ENCODE measurements at places on chromosomes 7 and 10.

GRCh38 chr10:11504566-11505285 lies 106.7 kb downstream of the USP6NL start:
- H3K27me3 ChIP-seq: peaks cover 6% of the 10 kb centered on the region
- H3K36me3 ChIP-seq: no peaks in the 10 kb centered on the region
- peaks cover 9% of the 10 kb centered on the region for H3K4me1 ChIP-seq
- H3K27ac ChIP-seq: no peak overlapping the region
- no peak overlapping the region for H3K4me3 ChIP-seq
- no peak for DNase-seq

DNA sequence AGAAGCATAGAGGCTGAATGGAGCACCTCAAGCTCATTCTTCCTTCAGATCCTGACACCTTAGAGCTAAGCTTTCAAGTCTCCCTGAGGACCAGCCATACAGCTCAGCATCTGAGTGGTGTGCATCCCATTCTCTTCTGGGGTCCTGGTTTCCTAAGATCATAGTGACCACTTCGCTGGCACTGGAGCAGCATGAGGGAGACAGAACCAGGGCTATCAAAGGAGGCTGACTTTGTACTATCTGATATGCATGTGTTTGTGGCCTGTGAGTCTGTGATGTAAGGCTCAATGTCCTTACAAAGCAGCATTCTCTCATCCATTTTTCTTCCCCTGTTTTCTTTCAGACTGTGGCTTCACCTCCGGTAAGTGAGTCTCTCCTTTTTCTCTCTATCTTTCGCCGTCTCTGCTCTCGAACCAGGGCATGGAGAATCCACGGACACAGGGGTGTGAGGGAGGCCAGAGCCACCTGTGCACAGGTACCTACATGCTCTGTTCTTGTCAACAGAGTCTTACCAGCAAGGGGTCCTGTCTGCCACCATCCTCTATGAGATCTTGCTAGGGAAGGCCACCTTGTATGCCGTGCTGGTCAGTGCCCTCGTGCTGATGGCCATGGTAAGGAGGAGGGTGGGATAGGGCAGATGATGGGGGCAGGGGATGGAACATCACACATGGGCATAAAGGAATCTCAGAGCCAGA lies 31.0 kb downstream of the PRSS2 start:
- DNase-seq: no peak
- H3K4me1 ChIP-seq: peaks cover 85% of the 10 kb centered on the region
- no peaks in the 10 kb centered on the region for H3K27me3 ChIP-seq
- H3K27ac ChIP-seq: peak overlapping the region; percentile 99
- peaks cover 81% of the 10 kb centered on the region for H3K36me3 ChIP-seq
- H3K4me3 ChIP-seq: peak overlapping the region; percentile 97

GRCh38 chr7:1025743-1026581 lies 18.4 kb upstream of the GPR146 start:
- no peak overlapping the region for H3K27ac ChIP-seq
- H3K27me3 ChIP-seq: no peaks in the 10 kb centered on the region
- H3K4me3 ChIP-seq: peak overlapping the region; percentile 65
- peaks cover 7% of the 10 kb centered on the region for H3K36me3 ChIP-seq
- peaks cover 17% of the 10 kb centered on the region for H3K4me1 ChIP-seq
- DNase-seq: no peak

GRCh38 chr7:137474540-137475026 lies 131.1 kb upstream of the PTN start:
- no peak for DNase-seq
- H3K27me3 ChIP-seq: no peaks in the 10 kb centered on the region
- H3K4me3 ChIP-seq: no peak overlapping the region
- H3K36me3 ChIP-seq: no peaks in the 10 kb centered on the region
- H3K4me1 ChIP-seq: no peaks in the 10 kb centered on the region

DNA sequence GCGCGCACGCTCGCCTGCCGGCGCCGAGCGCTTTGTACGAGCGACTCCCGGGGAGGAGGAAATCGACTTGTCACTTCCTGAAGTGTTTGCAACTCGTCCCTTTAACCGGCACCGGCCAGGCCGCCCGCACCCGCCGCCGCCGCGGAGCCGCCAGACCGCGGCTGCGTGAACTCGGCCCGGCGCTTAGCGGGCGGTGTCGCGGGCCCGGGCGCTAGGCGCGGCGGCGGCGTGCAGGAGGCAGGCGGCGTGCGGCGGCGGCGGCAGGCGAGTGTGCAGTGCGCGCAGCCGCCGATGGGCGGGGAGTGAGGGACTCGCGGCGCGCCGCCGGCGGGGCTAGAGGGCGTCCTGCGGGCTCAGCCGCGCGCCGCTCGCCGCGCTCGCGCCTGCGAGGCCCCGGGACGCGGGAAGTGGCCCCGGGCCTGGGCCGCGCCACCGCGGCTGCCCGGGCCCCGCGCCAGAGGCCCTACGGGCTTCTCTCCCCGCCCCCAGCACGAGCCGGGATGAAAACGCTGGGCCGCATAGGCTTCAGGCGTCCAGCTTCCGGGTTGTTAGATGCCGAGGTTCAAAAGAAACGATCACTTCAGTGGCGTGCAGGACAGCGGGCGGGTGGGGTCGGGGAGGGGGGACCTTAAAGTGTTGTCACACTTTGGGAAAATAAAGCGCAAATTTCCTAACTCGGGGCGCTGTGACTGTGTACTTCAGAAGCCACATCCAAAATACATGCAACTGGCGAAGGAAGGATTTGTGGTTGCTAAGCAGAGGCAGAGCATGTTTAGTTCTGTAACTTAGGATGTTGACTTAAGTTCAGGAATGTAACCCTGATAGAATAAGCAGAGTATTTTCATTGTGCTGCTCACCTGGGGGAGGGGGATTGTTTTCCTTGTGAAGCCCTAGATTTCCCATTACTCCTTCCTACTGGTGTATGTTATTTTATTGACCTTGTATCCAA lies at the start of gene FAM53B:
TSS of gene FAM53B (minus strand) at position 277 of the 949 bp plus-strand sequence. CDS start 37,665 bp downstream, outside the sequence.
- H3K27ac ChIP-seq: peak within 1 kb of the TSS; percentile 86
- H3K4me1 ChIP-seq: peaks cover 56% of the 10 kb centered on the region
- H3K4me3 ChIP-seq: peak within 1 kb of the TSS; percentile 97
- peak; percentile 76 for DNase-seq
- peaks cover 27% of the 10 kb centered on the region for H3K36me3 ChIP-seq

DNA sequence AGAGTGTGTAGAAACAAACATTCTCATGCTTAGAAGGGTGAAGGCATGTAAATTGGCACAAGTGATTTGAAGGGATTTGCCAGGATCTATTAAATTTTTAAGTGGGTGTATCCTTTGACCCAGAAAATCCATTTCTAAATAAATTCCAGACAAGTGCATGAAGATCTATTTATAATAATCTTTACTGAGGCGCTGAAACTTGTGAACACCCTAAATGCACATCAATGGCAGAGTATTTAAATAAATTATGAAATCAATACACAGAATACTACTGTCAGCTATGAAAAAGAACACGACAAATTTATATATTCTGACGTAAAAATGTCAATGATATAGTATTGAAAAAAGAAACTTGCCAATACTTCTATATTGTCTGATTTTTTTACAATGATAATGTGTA lies 17.9 kb downstream of the ZNF777 start:
- DNase-seq: no peak
- H3K27ac ChIP-seq: no peak overlapping the region
- H3K27me3 ChIP-seq: no peaks in the 10 kb centered on the region
- H3K4me3 ChIP-seq: no peak overlapping the region
- H3K4me1 ChIP-seq: peaks cover 18% of the 10 kb centered on the region

Measured in activated T-helper 1 cell treated with anti-CD3 and anti-CD28 coated beads, Interleukin-12 subunit alpha, Interleukin-12 subunit beta, Interleukin-2, Interleukin-4 antibody, amounts not matched to agents 30 ng/mL and 10 ng/mL and 1 ng/mL, durations not matched to agents 14 hours and 24 hours and 36 hours (primary cell).